ENCODE measurements at places on chromosomes 3 and 15.

DNA sequence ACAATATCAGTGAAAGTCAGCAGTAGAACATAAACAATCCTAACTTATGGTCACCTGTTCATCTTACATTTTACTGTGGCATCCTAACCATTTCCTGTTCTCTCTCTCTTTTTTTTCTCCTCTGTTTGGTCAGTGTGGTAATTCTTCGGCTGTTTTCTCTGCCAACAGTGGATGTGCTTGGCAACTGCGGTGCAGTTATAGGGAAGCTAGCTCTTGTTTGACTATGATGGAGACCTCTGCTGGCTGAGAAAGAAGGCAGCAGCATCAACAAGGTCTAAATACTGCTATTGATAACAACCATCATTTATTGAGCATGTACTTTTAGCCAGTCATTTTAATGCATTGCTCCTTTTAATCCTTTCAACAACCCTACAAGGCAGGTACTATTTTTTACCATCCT lies 723 bp upstream of the DRD3 start:
- DNase-seq: no peak

DNA sequence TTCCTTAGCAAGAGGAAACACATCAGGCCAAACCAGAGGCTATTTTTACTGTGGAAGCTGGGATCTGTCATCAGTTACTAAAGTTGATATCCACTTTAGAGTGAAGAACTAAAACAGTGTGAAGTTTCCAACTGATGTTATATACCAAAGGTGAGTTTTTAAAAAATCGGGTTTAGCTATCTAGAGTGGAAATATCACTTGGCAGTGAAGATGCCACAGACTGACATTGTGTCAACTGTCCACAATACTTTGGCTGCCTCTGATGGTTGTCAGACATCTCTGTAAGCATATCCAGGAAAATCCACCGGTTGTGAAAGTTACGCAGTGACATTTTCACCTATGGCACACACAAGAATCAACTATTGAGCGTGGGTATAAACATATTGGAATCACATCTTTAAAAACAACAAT lies 9.2 kb downstream of the ZIC1 start:
- DNase-seq: no peak

DNA sequence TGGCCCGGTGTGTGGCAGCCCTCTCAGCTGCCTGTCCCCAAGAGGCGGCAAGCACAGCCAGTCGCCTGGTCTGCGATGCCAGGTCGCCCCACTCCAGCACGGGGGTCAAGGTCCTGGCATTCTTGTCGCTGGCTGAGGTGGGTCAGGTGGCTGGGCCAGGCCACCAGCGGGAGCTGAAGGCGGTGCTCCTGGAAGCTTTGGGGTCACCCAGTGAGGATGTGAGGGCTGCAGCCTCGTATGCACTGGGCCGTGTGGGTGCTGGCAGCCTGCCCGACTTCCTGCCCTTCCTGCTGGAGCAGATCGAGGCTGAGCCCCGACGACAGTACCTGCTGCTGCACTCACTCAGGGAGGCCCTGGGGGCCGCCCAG lies 20.8 kb downstream of the CAND2 start:
- DNase-seq: no peak

GRCh38 chr3:159159546-159159945 lies 357.7 kb downstream of the MFSD1 start:
- DNase-seq: no peak

DNA sequence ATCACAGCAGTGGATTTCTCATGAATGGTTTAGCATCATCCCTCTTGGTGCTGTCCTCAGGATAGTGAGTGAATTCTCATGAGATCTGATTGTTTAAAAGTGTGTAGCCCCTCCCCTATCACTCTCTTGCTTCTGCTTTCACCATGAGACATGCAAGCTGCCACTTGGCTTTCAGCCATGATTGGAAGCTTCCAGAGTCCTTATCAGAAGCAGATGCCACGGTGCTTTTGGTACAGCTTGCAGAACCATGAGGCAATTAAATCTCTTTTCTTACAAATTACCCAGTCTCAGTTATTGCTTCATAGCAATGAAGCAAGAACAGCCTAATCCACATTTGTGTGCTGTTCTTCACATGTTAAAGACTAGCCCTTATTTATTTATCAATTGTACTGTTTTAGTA lies 495.2 kb upstream of the EPHA6 start:
- no peak for DNase-seq

DNA sequence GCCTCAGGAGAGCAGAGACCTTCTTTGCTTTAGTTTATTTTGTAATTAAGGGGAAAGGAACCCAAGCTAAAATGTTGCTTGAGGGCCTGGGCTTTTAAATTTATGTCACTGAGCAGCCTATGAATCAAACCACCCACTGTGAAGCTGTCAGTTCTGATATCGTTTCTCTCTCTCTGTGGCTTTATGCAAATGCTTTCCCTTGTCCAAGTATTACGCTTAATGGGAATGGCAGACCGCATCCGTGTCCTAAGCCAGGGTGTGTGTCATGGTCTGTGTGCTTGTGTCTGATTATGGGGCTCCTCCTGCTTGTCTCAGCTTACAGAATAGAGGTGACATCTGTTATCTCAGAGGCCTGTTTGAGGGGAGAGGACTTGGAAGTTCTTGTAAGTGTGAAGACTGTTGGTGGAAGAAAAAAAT lies 82.4 kb downstream of the EBLN2 start:
- no peak for DNase-seq

DNA sequence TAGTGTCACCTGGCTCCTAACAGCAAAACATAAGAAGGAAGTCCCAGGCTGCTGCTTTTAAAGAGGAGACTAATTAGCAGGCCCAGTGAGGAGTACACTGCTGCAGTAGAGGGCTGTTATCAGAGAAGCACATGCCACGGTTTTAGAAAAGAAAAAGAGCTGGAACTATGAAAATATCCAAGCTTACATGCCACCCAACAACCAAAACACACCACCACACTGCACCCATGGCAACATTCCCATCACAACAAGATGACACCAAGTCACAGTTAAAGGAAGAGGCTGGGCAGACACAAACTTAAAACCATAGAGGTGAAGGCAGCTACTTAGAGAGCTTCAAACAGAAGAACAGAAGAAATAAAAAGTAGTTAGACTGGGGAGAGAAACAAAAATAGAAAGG lies 37.0 kb downstream of the NPTN start:
- no peak for DNase-seq

DNA sequence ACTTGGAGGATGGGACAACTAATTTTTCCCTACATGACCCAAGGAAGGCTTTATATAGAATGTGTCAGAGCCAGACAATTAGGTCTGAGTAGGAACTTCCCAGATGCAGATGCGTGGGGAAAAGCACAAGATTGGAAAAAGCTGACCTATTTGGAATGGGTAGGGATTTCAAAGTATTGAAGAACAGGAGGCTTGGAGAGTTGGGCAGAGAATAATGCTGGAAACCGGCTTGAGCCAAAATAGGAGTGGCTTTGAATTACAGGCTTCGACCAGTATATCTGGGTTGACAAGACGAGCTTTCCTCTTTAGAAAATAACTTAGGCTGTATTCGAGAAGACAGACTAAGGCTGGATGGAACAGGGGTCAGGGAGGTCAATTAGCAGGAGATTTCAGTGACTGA lies 181.1 kb downstream of the GBE1 start:
- no peak for DNase-seq

- peak; percentile 59 for DNase-seq
These were observed 27.1 kb downstream of the LRIG1 start for GRCh38 chr3:66473692-66474091.

- peak; percentile 85 for DNase-seq
These were observed 48.7 kb downstream of the BSN start for GRCh38 chr3:49602877-49603411.

DNA sequence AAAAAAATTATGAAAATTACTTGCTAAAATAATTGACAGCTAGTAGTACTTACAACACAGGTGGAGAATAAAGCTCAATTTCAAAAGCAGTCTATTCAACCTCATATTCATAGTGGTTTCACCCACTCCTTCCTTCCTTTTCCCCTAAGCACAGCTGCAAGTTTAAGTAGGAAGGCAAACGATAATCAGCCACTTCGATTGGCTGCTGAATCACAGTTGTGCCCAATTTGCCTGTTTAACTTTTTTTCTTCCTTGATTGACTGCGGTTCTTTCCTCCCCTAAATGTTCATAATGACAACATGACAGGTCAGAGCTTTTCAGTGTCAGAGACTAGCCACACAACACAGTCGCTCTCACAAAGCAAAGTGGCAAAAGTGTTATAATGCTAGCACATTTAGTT lies 468.0 kb upstream of the GBE1 start:
- DNase-seq: no peak

GRCh38 chr3:178603735-178604134 lies 67.5 kb downstream of the KCNMB2 start:
- DNase-seq: no peak

GRCh38 chr3:4065554-4065953 lies 237.6 kb upstream of the SETMAR start:
- no peak for DNase-seq

DNA sequence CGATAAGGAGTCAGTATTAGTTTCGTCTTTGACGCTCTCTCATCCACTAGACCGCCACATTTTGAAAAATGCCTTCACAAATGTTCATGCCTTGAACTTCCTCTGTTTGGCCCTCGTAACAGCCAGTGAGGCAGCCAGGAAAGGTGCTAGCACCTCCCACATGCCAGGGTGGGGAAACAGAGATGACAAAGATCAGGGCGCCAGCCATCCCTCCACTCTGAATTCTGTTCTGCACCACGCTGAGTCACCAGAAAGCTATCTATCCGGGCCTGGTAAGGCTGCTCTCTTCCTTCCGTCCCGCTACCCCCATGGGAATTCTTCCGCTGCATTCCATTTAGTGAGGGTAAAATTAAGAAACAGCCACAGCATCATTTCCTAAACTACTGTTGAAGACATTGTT lies 31.3 kb upstream of the BCL2L10 start:
- no peak for DNase-seq

DNA sequence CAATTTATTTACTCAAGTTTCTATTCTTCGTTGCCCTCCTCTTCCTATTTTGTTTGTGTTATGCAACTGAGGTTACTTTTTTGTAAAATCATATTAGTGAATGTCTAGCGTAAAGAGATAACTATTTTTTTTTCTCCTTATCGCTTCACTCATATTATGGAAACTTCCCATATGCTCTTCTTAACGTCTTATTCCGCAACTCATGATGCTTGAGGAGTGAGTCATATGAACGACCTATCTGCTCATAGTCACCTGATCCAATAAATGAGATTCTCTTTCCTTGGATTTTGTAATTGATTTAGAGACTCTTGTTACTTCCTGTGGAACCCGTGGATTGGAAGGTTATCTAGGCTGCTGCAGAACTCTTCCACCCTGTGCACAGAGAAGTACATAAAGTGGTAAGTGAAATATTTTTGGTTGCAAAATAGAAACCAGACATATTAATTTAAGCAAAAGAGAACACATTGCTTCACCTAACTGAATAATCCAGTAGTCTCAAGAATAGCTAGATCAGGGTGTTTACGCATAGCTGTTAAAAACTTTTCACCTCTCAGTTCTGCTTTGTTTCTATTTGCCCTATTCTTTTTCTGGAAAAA lies 719.3 kb upstream of the SGO1 start:
- DNase-seq: no peak

DNA sequence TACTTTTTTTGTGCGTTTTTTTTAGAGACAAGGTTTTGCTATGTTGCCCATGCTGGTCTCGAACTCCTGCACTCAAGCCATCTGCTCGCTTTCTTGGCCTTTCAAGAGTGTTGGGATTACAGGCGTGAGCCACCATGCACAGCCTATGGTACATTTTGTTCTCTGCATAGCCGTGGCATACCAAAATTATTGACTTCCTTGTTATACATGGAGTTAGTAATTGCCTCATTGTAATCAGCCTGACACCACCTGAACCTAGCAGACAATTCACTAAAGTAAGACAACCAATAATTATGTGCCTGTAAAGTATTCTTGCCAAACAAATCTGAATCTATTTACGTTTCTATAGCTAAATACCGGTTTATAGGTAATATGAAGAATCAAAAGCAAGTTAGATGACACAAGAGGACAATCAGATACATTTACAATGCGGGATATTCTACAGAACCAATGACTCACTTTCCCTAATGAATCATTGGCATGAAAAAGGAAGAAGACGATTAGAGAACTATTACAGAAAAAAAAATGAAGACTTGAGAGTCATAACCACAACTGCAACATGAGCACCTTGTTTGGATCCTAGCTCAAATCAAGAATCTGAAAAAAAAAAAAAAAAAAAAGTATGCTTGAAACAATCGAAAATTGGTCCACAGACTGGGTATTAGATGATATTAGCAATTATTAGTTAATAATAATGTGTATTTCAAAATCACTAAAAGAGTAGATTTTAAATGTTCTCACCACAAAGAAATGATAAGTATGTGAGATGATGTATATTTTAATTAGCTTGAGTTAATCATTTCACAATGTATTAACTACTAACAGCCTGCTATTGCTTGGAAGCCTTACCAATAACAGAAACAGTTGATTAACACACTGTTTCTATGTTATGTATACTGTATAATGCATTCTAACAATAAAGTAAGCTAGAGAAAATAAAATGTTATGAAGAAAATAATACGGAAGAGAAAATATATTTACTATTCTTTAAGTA lies 7.1 kb downstream of the GUCA1C start:
- DNase-seq: no peak

GRCh38 chr3:182484682-182485081 lies 308.6 kb upstream of the ATP11B start:
- DNase-seq: no peak

DNA sequence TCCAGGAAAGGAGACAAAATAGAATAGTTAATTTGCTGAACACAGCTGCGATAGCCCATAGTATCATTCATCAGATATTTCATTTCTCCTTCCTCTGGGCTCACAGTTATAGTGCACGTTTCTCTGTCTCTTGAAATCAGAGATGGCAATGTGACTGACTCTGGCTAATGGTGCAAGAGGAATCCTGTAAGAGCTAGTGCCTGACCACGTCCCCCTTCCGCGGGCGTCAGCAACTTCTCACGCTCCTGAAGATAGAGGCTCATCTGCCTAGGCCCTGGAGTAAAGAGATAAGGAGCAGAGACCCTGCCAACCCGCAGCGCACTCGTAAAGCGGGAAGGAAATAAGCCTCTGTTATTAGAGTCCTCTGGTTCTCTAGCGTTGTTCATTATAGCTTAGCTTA lies 391.8 kb downstream of the VPS13C start:
- no peak for DNase-seq

DNA sequence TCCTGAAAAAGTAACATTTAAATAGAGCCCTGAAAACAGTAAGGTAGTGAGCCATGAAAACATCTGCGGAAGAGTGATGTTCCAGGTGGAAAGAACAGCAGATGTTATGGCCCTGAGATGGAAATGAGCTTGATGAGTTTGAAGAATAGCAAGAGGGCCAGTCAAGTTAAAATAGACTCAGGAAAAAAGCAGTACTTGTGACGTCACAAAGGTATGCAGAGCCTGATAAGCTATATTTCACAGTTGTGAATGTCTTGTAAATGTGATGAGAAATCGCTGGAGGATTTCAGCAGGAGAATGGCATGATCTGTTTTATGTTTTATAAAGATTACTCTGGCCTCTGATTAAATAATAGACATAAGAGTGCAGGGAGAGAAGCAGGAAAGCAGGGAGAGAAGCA lies 18.6 kb upstream of the SECISBP2L start:
- no peak for DNase-seq

DNA sequence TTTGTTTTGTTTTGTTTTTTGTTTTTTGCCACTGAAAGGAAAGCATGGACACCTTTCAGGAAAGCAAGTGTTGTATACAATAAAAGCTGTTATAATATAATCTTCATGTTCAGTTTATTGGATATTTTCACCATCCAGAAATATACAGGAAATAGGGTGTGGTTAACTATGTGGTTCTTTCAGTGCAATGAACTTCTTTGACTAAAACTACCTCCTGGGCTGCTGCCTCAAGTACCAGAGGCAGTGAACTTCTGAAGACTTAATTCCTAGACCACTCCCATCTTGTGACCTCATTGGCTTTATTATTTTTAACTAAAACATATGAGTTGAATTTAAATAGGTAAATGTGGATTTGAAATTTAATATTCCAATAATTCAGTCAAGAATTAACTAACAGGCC lies 27.1 kb upstream of the TBL1XR1 start:
- DNase-seq: no peak

Measured in activated CD4-positive, alpha-beta T cell treated with anti-CD3 and anti-CD28 coated beads, Interleukin-2, amount 10 ng/mL, durations not matched to agents 24 days and 14 days (primary cell).